ENCODE measurements at places on chromosomes 12 and 14.

DNA sequence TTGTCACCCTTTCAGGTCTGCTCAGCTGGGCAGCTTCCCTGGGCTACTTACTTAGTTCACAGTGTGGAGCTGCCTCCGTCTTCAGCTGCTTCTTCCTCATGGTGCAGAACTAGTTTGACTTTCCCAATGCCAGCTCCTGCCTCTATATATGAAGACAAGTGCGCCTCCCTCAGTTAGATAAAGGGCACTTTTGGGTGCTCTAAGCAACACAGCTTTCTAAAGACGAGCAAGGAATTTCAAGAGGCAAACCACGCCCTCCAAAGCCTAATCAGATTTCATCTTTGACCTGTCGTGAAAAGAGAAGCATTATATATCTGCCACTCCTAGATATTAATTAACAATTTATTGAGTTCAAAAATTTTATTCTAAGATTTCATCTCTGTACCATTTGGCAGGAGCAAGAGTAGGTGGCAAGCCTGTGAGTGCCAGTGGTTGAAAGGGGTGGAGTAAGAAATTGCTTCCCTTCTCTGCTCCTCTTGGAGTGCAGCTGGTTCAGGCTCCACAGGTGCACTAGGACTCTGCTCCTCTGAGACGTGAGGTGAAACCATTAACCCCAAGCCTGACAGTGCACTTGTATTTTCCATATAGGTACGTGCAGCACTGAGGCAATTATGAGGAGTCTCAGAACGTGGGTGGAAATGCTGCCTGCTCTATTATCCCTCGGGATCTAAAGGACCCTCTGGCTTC is 2.1 kb upstream of the SLC11A2 start:
- no peak for DNase-seq

DNA sequence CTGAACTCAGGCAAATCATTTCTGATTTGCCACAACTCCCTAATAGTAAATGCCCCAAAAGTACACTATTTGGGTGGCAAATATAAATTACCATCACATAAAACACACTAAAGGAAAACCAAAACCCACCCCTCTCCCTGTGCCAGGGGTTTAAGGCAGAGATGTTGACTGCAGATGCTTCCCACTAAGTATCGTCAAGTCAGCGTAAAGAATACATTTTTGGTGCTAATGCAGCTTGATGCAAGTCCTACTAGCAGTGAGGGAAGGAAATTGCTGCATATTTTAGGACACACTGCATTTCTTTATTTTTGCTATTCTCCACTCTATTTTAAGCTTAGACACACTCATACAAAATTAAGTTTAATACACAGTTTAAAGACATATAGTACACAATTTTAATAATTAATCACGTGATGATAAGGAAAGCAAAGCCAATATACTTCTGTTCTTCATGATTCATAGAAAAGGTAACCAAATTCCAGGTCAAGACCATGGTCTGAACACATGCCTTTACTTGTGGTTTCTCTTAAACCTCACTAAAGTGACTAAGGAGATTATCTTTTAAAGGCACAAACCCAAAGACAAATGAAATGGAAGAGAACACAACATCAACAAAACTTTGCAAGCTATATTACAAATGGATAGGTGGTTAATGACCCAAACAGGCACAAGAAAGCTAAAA is 162.2 kb downstream of the STXBP6 start:
- DNase-seq: no peak

GRCh38 chr12:95151821-95152220 is 65.4 kb downstream of the FGD6 start:
- no peak for DNase-seq

DNA sequence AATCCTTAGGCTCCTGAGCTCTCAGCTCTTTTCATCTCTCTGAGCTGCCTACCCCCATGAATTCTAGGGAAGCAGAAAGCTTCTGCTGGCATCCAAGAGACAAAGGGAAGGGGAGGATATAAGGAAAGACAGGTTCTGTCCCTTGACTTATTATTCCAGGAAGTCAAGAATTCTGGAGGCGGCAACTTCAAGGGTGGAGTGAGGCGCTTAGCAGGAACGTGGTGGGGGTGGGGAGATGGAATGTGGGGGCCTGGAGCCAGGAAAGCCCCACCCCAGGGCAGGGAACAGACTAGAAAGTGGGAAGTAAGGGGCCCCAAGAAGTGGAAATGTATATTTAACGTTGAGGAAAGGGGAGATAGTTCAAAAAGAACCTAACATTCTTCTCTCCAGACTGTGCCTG is 1.4 kb downstream of the CALCOCO1 start:
- DNase-seq: no peak

DNA sequence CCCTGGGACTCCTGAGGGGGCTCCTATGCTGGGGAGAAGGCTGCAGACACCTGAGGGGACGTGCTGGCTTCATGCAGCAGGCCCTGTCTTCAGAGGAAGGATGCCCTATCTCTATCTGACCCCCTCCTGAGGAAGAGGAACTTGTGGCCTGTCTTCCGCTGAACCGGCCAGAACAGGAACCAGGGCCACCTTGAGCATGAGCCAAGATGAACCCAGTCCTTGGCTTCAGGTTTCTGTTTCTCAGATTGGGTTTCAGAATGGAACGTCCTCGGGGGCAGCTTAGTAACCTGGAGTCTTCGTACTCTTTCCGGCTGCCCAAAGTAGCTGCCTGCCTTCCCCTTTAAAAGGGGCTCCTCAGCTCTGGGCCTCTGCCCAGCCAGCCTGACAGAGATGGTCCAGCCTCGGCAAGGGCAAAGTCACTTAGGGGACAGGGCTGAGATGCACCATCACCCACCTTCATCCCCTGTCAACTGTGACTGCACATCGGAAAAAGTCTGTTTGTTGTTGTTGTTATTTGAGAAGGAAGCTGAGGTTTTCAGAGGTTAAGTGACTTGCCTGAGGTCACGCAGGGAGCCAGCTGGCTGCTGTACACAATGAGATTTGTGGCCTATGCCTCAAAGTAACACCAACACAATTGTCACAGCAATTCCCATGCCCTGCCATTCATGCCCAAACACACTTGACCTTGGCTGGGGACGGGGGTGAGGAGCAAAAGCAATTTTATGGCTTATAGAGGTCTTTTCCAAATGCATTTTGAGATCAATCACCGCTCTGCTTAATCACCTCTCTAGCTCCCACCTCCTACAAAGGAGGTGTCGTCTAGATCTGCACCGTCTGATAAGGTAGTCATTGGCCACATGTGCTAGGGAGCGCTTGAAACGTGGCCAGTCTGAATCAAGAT is 13.4 kb downstream of the ASB2 start:
- peak; percentile 56 for DNase-seq

GRCh38 chr12:100043631-100044030 is 58.9 kb upstream of the ANKS1B start:
- no peak for DNase-seq

- no peak for DNase-seq
These were observed 62.4 kb downstream of the ARL6IP4 start for GRCh38 chr12:123042833-123043232.

GRCh38 chr12:5317556-5317955 is 114.4 kb upstream of the NTF3 start:
- DNase-seq: no peak

- DNase-seq: no peak
These were observed 77.3 kb downstream of the NOS1 start for GRCh38 chr12:117284140-117284539.
